ENCODE measurements at places on chromosomes 7 and 10. TPM values are rescaled to one million over a fixed set of nuclear protein-coding genes. Genes with fewer than 3 reads are reported as not detected.

Gene INMT
- total RNA-seq = under 0.01 TPM

Gene SPDYE8
- total RNA-seq = 0.25 TPM

Gene PRXL2A
- 68.6 TPM for total RNA-seq

Gene CPVL
- 32.9 TPM for total RNA-seq

Gene NUPR2
- total RNA-seq = not detected

Gene IDI1
- 118 TPM for total RNA-seq

Gene FOXI2
- total RNA-seq = not detected

Gene TMEM196
- 12.0 TPM for total RNA-seq

Gene DLX5
- 3.4 TPM for total RNA-seq

Gene TAS2R3
- total RNA-seq = 5.7 TPM

Gene BBS9
- 60.5 TPM for total RNA-seq

Gene ARPC1A
- total RNA-seq = 70.1 TPM

Gene EBLN1
- not detected for total RNA-seq
